ENCODE measurements at places on chromosomes 12 and 14.

GRCh38 chr14:100504372-100505078, 82.7 kb downstream of the BEGAIN start:
- DNase-seq, result no peak

DNA sequence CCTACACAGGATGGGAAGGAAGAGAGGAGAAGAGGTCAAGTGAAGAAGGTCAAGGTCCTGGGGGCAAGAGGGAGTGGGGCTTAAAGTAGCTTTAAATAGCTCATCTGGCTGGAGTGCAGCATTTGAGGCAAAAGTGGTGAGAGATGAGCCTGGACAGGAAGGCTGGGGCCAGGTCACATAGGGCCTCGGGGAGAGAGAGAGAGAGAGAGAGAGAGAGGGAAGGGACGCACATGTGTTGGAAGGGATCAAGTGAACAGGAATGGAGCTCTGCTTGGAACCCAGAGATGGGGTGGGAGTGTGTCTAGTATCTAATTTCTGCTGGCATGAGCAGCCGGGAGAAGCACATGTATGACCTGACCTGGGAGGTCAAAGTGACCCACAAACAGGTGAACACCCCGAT, 407.5 kb downstream of the MED13L start:
- no peak for DNase-seq

GRCh38 chr12:66320996-66321395, 18.7 kb downstream of the HELB start:
- no peak for DNase-seq

DNA sequence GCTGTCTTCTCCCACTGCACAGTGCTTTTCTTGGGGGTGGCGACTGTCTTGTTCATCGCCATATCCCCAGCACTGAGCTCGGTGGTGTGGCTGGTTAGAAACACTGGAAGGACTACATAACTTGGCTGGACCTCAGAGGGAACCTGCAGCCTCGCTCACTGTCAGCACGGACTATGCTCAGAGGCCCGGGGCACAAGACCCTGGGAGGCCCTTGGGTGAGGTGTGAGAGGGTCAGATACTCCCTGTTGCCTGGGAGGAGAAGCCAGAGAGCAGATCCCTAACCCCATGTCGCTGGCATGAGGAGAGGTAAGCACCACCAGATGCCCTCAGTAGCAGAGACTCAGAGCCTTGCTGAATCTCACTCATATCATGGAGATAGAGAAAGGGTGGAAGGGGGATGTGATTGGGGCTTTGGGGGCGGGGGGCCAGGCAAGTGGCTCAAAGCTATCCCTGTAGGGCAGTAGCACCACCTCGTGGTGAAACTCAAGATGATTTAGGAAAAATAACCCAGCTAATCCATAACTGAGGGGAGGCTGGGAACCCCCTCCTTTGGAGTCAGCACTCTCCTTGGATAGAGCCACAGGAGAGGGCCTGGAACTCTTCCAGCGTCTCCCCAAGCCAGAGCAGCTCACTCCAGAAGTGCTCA, 18.7 kb upstream of the HDAC7 start:
- no peak for DNase-seq

DNA sequence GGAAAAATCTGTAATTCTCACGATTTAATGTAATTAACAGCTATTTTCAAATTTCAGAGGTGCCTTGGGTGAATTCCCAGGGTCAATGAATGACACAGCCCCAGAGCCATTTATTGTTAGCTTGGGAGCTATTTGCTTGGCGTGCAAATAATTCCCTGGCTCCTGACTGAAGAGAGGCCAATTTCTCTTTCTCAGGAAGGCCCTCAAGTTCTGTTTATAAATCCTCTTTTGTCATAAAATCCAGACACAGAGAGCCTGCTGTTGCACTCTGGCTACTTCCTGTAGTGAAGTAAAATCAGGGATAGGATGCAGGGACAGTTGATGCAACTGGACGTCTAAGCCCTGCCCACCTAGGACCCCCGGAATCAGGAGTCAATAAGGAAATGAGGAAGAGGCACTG, 154.3 kb downstream of the TMX1 start:
- no peak for DNase-seq

- DNase-seq, result no peak
These were observed 848.0 kb upstream of the USP15 start for GRCh38 chr12:61412201-61412600.

- no peak for DNase-seq
These were observed 13.3 kb upstream of the BDKRB2 start for GRCh38 chr14:96191353-96191752.

DNA sequence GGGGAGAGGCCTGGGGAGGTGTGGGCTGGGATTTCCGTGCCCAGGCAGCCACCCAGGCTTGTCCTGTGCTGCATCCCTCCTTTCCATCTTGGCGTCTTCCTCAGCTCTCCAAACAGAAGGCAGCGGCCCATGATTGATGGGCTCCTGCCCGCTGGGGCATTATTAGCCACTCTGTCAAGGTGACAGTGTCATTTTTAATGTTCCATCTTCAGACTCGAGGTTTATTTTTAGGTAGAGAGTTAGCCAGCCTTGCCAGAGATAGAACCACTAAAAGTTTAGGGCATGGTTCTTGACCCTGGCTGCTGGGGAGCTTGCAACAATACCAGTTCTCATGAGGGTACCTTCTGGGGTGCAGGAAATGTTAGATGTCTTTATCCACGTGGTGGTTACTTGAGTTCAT, 90.1 kb downstream of the AACS start:
- no peak for DNase-seq

GRCh38 chr12:14216405-14217294, 148.8 kb upstream of the ATF7IP start:
- no peak for DNase-seq

- DNase-seq, result no peak
These were observed 45.8 kb upstream of the PTCSC3 start for GRCh38 chr14:36222337-36222736.

DNA sequence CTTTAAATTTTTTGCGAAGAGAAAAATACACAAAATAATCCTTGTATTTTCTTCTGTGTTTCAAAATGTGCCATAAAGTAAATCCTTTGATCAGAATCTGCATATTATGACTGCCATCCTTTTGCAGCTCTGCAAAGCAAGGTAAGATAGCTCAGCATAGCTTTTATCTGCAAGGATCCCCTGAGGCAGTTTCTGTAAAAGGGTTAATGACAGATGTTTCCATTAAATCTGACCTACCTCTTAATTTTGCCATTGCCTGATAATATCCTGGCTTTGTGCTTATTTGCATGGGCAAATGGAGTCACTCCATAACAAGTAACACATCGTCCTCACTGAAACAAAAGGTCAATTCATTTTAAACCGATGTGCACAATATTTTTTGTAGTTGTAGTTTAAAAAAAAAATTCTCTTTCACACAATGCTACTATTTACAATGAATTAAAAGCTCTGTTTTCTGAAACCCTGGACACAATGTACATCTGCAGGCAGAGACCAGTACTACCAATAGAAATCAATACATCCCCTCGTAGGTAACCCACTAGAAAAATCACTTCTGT, 108.5 kb upstream of the SOX5 start:
- no peak for DNase-seq

- no peak for DNase-seq
These were observed 303.6 kb downstream of the CEP128 start for GRCh38 chr14:80637756-80638619.

- no peak for DNase-seq
These were observed 1.3 kb downstream of the KSR2 start for GRCh38 chr12:117967512-117967911.

DNA sequence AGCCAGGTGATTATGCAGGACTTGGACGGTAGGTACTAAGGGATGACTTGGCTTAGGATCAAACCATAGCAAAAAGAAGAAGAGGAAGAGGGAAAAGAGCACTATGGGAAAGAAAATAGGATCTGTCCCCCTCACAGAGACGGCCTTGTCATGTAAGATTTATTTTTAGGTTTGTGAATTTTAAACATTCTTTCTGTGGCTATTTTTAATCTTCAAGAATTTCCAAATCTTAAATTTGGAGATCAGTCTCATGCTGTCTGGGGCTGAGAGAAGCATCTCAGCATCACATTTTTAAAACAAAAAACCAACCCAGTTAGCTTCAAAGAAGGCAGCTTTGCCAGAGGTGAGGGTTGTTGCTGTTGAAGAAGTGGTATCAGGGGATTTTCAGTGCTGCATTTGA, 52.6 kb upstream of the STRN3 start:
- DNase-seq, result no peak

DNA sequence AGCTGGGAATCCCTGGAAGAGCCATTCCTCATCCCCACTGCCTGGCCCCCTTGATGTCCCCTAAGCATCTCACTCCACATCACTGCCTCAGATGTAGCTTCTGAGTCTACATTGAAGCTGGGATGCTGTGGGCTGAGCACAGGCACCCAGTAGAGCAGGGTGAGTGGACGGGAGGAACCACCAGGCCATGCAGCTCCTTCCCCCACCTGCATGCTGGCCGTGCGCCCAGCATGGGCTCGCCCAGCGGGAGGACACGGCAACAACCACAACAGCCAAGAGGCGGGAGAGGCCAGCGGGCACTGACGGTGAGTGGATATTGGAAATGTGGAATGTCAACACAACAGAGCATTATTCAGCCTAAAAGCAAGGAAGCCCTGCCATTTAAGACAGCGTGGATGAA, 310.9 kb downstream of the ADGRD1 start:
- DNase-seq, result no peak

- no peak for DNase-seq
These were observed 15.1 kb upstream of the DUSP16 start for GRCh38 chr12:12577786-12578185.

GRCh38 chr12:5003025-5003666, 40.5 kb upstream of the KCNA5 start:
- no peak for DNase-seq

DNA sequence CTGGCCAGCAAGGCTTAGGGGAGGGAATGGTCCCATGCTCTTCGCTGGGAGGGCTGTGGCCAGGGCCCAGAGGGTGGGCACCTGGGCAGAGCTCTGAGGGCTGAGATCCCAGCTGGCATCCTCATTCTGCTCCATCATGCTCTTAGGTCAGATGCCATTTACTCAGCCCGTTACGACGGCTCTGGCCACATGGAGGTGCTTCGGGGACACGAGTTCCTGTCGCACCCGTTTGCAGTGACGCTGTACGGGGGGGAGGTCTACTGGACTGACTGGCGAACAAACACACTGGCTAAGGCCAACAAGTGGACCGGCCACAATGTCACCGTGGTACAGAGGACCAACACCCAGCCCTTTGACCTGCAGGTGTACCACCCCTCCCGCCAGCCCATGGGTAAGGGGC, 30.8 kb upstream of the LRP1-AS start:
- DNase-seq, result no peak

DNA sequence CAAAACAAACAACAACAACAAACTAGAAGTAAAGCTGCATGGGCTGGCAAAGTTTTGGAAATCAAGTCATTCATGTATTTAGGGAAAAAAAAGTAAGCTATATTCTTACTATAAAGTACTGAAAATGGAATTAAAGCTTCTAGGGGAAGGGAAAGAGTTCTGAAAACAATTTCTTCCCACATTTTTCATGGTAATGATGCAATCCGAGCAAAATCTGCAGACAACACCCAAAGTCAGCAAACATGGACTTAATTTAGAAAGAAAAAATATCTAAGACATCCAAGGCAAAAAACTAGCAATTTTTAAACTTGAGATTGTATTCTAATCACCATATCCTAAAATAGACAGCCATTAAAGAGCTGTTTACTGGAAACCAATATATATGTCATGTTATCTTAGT, 86.3 kb downstream of the LRP6 start:
- DNase-seq, result no peak

GRCh38 chr14:105465209-105466031, 9.2 kb upstream of the CRIP2 start:
- no peak for DNase-seq

DNA sequence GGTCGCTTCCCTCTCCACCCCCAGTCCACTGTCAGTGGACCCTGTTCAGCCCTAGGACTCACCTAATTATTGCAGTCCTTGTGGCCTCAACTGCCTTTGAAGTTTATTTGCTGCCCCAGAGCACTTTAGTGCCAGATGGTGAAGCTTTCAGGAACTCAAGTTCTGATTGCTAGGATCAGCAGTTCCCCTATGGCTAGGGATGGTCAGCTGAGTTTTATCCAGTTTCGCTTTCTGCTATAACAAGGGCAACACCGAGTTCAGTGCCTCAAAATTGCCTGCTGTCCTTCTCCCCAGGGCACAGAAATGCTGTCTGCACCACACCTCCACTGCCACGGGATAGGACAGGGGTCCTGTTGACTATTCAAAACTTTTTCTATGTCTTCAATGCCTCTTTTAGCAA, 295.0 kb downstream of the GPHN start:
- no peak for DNase-seq

- no peak for DNase-seq
These were observed 215.9 kb downstream of the CACNA1C start for GRCh38 chr12:2268471-2269286.

DNA sequence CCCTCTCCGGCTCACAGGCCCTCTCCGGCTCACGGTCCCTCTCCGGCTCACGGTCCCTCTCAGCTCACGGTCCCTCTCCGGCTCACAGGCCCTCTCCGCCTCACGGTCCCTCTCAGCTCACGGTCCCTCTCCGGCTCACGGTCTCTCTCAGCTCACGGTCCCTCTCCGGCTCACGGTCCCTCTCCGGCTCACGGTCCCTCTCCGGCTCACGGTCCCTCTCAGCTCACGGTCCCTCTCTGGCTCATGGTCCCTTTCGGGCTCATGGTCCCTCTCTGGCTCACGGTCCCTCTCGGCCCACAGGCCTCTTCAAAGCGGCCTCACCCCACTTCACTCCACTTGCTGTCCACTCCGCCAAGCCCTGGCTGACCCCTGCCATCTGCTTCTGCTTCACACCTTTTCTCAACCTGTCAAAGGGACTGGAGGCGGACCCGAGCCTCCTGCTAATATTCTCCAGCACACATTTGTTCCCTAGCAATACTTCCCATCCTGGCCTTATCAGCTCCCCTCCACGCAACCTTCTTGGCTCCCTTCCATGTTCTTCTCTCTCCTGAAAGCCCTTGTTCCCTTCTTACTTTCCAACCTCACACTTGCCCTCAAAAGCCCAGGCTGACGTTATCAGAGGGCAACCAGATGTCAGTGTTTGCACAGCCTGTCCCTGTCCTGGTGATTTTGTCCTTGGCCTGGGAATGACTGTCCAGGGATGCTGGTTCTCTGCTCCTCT, 176.7 kb downstream of the CALM1 start:
- no peak for DNase-seq

DNA sequence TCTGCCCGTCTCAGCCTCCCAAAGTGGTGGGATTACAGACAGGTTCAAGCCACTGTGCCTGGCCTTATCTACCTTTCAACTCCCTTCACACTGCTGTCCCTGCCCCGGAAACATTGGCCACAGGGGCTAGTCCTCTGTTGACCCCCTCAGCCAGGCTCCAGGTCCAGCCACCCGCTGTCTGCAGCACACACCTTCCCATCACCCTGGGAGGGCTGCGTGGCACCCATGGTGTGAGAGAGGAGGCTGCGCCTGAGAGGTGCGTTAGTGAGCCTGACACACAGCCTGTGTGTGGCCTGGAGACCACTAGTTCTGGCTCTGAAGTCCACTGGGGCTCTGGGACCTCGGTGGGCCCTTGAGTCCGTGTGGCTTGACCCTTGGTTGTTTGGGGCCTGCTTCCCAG, 28.4 kb upstream of the TRAF3 start:
- DNase-seq, result no peak

- no peak for DNase-seq
These were observed 37.7 kb upstream of the FOXJ2 start for GRCh38 chr12:7994731-7995205.

- DNase-seq, result no peak
These were observed 153.4 kb upstream of the PELI2 start for GRCh38 chr14:55964821-55965220.

GRCh38 chr12:97181571-97182265, 274.7 kb downstream of the NEDD1 start:
- no peak for DNase-seq

Measured in left forelimb (tissue), 1 donor.